ENCODE measurements at places on chromosomes 1 and 21. TPM values are rescaled to one million over a fixed set of nuclear protein-coding genes. Genes with fewer than 3 reads are reported as not detected.
A peak's percentile ranks its signal among the peaks of the same experiment; 100 is the strongest.

- no peaks in the 10 kb centered on the region for H3K4me1 ChIP-seq
- H3K27me3 ChIP-seq: no peaks in the 10 kb centered on the region
- no peak overlapping the region for H3K27ac ChIP-seq
- DNase-seq: no peak
- H3K36me3 ChIP-seq: no peaks in the 10 kb centered on the region
These were observed 11.1 kb downstream of the RRP15 start for GRCh38 chr1:218296162-218296561.

DNA sequence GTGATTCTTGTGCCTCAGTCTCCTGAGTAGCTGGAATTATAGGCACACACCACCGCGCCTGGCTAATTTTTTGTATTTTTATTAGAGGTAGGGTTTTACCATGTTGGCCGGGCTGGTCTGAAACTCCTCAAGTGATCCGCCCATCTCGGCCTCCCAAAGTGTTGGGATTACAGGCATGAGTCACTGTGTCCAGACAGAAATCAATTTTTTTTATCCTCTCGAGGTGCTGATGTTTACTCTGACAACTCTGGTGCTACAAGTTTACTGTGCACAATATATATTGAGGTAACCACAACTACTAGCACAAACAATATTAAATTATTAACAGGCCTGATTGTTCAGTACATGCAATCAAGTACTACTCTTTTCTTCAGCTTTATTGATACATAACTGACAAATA lies 39.7 kb downstream of the F13B start:
- no peaks in the 10 kb centered on the region for H3K36me3 ChIP-seq
- no peak overlapping the region for H3K27ac ChIP-seq
- DNase-seq: no peak

DNA sequence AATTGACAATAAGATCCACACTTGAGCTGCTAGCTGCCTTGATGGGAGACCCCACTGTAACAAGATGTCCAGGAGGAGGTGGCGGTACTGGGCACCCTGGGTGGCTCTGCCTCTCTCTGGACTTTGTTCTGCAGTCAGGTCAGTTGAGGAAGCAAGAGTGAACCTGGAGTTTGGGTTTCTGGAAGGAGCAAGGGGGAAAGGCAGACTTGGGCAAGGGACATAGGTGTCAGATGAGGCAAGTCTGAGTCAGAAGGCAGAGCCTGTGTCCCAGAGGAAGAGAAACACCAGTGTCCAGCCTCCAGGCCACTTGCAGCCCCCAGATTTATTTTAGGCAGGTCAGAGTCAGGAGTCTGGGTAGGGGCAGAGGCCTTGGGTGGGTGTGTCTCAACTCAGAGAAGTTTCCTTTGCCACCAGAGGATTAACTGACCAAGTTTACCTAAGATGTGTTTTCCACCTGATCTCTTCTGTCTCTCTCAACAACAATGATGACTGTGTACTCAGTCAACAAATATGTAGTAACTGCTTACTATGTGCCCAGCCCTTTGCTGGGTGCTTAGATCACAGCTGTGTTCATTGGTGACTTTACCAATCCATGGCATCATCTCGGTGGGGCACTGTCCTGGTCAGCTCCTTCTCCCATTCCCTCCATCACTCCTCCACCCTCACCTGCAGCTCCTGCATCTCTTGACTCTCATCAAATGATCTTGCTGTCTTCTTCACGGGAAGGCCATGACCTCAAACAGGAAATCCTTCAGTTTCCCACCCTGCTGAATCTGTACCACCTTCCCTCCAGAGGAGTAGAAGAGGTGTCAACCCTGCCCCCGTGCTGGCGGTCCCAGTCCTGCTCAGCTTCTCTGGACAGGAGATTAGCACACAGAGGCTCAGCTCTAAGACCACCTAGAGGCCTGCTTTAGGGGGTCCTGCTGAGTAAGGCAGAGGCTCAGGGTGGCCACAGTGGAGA lies 36.6 kb downstream of the ELF3 start:
- H3K36me3 ChIP-seq: no peaks in the 10 kb centered on the region
- no peaks in the 10 kb centered on the region for H3K27me3 ChIP-seq
- peak overlapping the region; percentile 90 for H3K27ac ChIP-seq
- DNase-seq: no peak
- peaks cover 30% of the 10 kb centered on the region for H3K4me1 ChIP-seq

DNA sequence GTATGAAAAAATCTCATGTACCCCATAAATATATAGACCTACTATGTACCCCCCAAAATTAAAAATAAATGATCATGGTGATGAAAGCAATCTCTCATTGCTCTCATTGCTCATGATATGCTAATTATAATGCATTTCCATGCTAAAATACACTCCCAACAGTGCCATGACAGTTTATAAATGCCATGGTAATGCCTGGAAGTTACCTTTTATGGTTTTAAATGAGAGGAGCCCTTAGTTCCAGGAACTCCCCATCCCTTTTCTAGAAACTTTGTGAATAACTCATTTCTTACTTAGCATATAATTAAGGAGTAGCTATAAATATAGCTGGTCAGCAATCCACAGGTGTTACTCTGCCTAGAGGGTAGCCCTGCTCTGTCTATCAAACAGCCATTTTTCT lies 166.1 kb upstream of the RGS18 start:
- H3K4me3 ChIP-seq: no peak overlapping the region
- H3K36me3 ChIP-seq: no peaks in the 10 kb centered on the region
- no peak for DNase-seq
- no peak overlapping the region for H3K27ac ChIP-seq
- no peaks in the 10 kb centered on the region for H3K4me1 ChIP-seq
- H3K27me3 ChIP-seq: no peaks in the 10 kb centered on the region

DNA sequence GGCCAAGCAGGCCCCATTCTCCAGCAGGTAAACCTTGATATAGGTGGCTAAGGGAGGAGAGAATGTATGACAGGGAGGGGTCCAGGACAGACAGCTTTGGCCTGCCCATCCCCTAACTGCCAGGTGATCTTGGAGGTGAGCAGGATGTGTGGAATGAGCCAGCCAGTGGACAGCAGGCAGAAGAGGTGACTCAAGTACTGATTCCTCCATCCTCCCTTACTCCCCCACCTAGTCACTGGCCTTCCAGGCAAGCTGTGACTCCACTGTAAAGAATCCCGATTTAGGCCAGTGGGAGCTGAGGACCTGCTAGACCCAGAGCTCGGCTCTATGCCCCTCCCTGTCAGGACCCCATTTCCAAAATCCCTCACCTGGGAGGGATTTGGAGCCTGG lies 36.6 kb downstream of the RIMS3 start:
- H3K4me3 ChIP-seq: no peak overlapping the region
- no peaks in the 10 kb centered on the region for H3K27me3 ChIP-seq
- DNase-seq: no peak
- no peaks in the 10 kb centered on the region for H3K4me1 ChIP-seq
- H3K27ac ChIP-seq: no peak overlapping the region

DNA sequence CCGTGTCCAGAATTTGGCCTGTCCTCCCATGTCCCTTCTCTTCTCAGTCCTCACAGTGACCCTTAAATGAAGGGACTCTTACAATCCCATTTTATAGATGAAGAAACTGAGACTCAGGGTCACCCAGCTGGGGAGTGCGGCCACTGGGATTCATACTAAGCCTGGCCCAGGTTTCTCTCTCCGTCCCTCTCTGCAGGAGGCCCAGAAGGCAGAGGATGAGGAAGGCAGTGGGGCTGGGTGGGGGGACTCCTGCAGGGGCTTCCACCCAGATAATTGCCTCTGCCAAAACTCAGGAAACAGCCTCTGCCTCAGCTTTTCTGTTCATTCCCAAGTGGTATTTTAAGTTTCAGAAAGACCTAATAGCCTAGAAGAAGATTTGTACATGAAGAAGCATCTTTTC lies 299.8 kb downstream of the MATN1 start:
- H3K4me1 ChIP-seq: no peaks in the 10 kb centered on the region
- no peak for DNase-seq
- no peak overlapping the region for H3K4me3 ChIP-seq

GRCh38 chr1:29451368-29451892 lies 215.1 kb downstream of the PTPRU start:
- H3K4me3 ChIP-seq: no peak overlapping the region
- no peaks in the 10 kb centered on the region for H3K36me3 ChIP-seq
- H3K27me3 ChIP-seq: no peaks in the 10 kb centered on the region

DNA sequence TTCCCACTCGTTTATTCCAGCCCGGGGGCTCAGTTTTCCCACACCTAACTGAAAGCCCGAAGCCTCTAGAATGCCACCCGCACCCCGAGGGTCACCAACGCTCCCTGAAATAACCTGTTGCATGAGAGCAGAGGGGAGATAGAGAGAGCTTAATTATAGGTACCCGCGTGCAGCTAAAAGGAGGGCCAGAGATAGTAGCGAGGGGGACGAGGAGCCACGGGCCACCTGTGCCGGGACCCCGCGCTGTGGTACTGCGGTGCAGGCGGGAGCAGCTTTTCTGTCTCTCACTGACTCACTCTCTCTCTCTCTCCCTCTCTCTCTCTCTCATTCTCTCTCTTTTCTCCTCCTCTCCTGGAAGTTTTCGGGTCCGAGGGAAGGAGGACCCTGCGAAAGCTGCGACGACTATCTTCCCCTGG lies 716 bp downstream of the OLIG2 start:
- H3K4me1 ChIP-seq: no peaks in the 10 kb centered on the region
- DNase-seq: no peak
- H3K27ac ChIP-seq: no peak overlapping the region
- H3K27me3 ChIP-seq: peaks cover 99% of the 10 kb centered on the region
- no peaks in the 10 kb centered on the region for H3K36me3 ChIP-seq
- no peak overlapping the region for H3K4me3 ChIP-seq

GRCh38 chr21:42088658-42089057 lies 17.5 kb downstream of the UMODL1 start:
- H3K4me3 ChIP-seq: no peak overlapping the region
- DNase-seq: no peak
- no peaks in the 10 kb centered on the region for H3K27me3 ChIP-seq
- peaks cover 3% of the 10 kb centered on the region for H3K4me1 ChIP-seq
- no peaks in the 10 kb centered on the region for H3K36me3 ChIP-seq

DNA sequence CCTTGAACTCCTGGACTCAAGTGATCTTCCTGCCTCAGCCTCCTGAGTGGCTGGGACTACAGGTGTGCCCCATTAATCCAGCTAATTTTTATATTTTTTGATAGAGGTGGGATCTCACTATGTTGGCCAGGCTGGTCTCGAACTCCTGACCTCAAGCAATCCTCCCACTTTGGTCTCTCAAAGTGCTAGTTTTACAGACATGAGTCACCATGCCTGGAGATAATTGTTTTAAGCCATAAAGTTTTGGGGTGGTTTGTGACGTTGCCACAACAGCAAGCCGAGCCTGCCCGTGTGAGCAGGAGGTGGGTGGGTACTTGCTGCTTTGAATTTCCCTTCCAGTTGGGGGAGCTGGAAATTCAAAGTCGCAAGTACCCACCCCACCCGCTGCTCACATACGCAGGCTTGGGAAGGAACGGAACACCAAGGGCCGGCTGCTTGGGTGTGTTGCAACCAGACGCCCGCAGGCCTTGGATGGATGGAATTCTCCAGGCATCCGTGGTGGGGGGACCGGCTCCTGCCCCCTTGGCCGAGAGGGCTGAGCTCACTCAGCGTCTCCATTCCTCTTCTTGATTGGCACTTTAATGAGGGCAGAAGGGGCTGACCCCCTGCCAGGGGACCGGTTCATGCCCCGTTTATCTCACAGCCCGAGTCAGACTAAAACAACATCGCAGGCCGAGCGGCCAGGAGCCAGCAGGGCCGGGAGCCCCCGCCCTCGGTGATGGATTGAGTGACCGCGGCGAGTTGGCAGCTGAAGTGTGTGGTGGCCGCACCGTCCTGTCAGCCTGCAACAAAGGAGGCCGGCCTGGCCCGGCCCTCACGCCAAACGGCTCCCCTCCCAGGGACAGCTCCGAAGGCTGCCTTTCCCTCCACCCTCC lies 78.1 kb downstream of the DHRS3 start:
- no peaks in the 10 kb centered on the region for H3K27me3 ChIP-seq
- H3K27ac ChIP-seq: peak overlapping the region; percentile 56
- peaks cover 18% of the 10 kb centered on the region for H3K4me1 ChIP-seq

GRCh38 chr1:184487531-184488193 lies 100.8 kb downstream of the C1orf21 start:
- H3K4me1 ChIP-seq: peaks cover 41% of the 10 kb centered on the region
- H3K27ac ChIP-seq: no peak overlapping the region
- no peak for DNase-seq
- no peaks in the 10 kb centered on the region for H3K27me3 ChIP-seq
- no peak overlapping the region for H3K4me3 ChIP-seq
- H3K36me3 ChIP-seq: no peaks in the 10 kb centered on the region

- DNase-seq: no peak
- H3K36me3 ChIP-seq: no peaks in the 10 kb centered on the region
- H3K4me3 ChIP-seq: no peak overlapping the region
- no peaks in the 10 kb centered on the region for H3K27me3 ChIP-seq
- no peaks in the 10 kb centered on the region for H3K4me1 ChIP-seq
- H3K27ac ChIP-seq: no peak overlapping the region
These were observed 22.7 kb upstream of the LRIF1 start for GRCh38 chr1:110986407-110986891.

DNA sequence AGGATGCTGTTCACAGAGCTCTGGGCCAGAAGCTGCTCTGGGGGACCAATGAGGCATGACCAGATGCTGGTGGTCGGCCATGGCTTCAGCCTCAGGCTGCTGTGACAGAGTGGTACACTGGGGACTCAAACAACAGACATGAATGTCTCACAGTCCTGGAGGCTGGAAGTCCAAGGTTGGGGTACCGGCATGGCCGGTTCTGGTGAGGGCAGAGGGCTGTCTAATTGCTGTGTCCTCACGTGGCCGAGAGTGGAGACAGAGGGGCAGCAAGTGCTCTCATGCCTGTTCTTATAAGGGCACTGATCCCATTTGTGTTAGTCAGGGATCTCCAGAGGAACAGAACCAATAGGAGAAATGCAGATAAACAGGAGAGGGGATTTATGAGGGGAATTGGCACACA lies 253.5 kb upstream of the C1orf174 start:
- H3K4me3 ChIP-seq: no peak overlapping the region
- DNase-seq: no peak
- no peaks in the 10 kb centered on the region for H3K4me1 ChIP-seq

- DNase-seq: no peak
- no peak overlapping the region for H3K4me3 ChIP-seq
- H3K27me3 ChIP-seq: no peaks in the 10 kb centered on the region
- no peaks in the 10 kb centered on the region for H3K36me3 ChIP-seq
These were observed 58.7 kb downstream of the ALG14 start for GRCh38 chr1:95013950-95014574.

DNA sequence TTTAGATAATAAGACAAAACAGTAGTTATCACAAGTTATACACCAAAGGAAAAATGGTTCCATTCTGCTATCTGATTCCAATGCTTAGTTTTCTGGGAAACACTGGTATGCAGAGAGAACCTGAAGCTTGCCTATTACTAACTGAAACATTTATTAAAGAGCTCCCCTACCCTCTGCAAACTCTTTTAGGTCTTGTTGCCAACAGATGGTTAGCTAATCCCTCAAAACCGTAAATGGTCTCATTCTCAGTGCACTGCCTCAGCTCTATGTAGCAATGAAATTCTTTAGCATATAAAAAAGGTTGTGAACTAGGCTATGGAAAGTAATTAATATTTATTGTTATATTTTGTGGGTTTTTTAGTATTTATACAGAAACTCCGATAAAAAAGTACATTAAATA lies 20.4 kb downstream of the C21orf91 start:
- no peaks in the 10 kb centered on the region for H3K36me3 ChIP-seq
- DNase-seq: no peak
- H3K4me3 ChIP-seq: no peak overlapping the region
- H3K4me1 ChIP-seq: peaks cover 3% of the 10 kb centered on the region
- H3K27ac ChIP-seq: no peak overlapping the region
- no peaks in the 10 kb centered on the region for H3K27me3 ChIP-seq

- no peak overlapping the region for H3K4me3 ChIP-seq
- no peak overlapping the region for H3K27ac ChIP-seq
- H3K27me3 ChIP-seq: no peaks in the 10 kb centered on the region
- no peak for DNase-seq
- H3K36me3 ChIP-seq: no peaks in the 10 kb centered on the region
- H3K4me1 ChIP-seq: no peaks in the 10 kb centered on the region
These were observed 59.7 kb downstream of the MT1HL1 start for GRCh38 chr1:236944556-236944955.

The FAM177B gene
- total RNA-seq: 0.40 TPM

The PKP1 gene
- 0.20 TPM for total RNA-seq

The ARTN gene
- not detected for total RNA-seq

The KPRP gene
- total RNA-seq: not detected

The ZMPSTE24 gene
- 58.9 TPM for total RNA-seq

Measured in hepatocyte (in vitro differentiated cells).